ENCODE measurements at places on chromosomes 7 and 10.

DNA sequence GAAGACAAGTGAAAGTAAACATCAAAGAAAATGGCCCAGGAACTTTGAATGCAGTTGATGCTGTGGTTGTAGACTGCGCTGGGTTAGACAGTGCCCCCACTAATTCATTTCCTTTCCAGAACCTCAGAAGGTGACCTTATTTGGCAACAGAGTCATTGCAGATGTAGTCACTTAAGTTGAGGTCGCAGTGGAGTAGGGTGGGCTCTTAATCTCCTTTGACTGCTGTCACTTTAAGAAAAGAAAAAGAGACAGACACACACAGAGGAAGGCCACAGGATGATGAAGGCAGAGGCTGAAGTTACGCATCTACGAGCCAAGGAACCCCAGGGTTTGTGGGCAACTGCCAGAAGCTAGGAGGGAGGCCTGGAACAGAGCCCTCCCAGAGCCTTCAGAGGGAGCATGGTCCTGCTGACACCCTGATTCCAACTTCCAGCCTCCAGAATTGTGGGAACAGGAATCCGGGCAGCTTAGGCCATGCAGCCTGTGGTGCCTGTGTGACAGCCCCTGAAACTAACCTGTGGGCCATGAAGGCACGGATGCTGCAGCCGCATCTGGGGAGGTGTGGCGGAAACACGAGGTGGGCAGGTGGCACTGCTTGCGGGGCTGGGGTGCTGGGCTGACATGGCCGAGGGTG is 107.6 kb downstream of the PRKAG2 start:
- no peak for DNase-seq

DNA sequence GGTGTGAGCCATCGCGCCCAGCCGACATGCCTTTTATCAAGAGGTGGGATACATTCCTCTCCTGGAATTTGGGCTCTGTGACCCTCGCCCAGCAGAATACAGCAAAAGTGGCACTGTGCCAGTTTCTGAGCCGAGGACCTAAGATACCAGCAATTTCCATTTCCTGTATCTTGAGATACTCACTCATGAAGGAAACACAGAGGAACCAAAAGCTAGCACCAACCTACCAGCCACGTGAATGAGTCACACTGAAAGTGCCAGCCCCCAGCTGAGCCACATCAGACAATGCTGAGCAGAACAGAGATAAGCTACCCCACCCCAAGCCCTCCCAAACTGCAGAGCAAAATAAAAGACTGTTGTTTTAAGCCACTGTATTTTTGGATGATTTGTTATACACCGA is 56.3 kb downstream of the CACUL1 start:
- DNase-seq, result no peak

GRCh38 chr10:77398986-77399755 is 238.4 kb downstream of the KCNMA1 start:
- DNase-seq, result no peak

DNA sequence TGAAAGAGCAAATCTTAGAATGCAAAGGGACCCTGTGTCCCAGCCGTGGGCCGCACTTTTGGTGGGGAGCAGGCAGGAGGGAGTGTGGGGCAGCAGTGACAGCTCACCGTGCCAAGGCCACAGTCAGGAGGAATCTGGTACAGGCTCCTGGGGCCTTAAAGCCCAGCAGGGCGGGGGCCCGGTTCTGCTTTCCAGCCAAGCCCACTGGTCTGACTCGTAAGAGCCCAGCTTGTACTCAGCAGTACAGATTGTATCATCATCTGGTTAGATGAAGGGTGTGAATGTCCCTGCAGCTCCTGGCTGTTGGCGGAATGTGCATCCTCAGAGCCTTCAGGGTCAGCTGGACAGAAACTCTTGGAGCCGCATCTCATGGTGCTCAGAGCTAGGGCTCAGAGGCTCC is 30.5 kb upstream of the TRIM8 start:
- no peak for DNase-seq

GRCh38 chr7:4739528-4739992 is 35.9 kb upstream of the AP5Z1 start:
- no peak for DNase-seq
